GM23248 (cell line): ENCODE measurements at places on chromosomes 5 and 9. TPM values are rescaled to one million over a fixed set of nuclear protein-coding genes. Genes with fewer than 3 reads are reported as not detected.

DNA sequence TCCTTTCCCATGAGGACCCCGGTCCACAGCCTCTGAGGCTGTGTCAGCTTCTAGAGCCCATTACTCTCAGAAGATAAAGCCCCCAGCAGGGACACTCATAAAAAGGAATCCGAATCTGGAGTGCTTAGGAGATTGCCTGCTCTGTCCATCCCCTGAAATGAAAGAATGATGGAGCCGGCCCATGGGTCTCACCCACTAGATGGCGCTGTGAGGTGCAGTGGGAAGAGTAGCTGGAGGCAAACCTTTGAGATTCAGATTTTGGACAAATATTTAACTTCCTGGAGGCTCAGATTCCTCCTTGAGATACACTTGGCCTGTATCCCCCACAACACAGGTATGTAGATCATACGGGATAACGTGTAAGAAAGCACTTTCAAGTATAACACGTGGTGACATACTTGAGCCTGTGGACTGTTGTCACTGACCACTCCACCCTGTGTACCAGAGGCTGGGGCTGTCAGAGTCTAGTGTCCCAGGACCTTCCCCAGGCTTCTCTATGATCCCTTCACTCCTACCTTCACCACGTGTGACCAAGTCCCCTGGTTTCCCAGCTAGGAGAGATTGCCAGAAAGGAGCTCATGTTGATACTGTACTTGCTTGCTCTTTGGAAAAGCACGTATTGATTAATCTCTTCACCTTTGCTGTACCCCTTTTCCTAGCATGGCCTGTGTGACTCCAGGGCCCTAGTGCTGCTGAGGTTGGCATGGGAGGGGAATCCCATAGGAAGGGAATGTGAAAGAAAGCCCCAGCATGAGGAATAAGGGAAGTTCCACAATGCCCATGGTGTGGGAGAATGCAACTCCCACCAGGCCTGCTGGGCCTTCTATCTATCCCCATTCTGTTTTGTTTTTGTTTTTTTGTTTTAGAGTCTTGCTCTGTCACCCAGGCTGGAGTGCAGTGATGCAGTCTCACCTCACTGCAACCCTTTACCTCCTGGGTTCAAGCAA is 32.1 kb downstream of the TRMO start:
- no peak overlapping the region for H3K27ac ChIP-seq
- no peaks in the 10 kb centered on the region for H3K4me1 ChIP-seq
- H3K4me3 ChIP-seq, result no peak overlapping the region
- peak; percentile 44 for DNase-seq
- H3K27me3 ChIP-seq, result no peaks in the 10 kb centered on the region

GRCh38 chr9:79135681-79136415 is 435.9 kb upstream of the TLE4 start:
- H3K36me3 ChIP-seq, result no peaks in the 10 kb centered on the region
- peaks cover 5% of the 10 kb centered on the region for H3K4me1 ChIP-seq
- no peak for DNase-seq

Gene LCP2
- not detected in 2 replicates for polyA plus RNA-seq

DNA sequence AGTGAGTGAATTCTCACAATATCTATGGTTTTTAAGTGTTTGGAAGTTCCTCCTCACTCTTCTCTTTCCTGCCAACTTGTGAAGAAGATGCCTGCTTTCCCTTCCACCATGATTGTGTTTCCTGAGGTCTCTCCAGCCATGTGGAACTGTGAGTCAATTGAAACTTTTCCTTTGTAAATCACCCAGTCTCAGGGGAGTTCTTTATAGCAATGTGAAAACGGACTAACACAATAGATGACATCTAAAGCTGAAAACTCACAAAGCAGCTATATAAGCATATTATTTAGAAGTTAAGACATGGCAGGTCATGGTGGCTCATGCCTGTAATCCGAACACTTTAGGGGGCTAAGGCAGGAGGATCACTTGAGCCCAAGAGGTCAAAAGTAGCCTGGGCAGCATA is 130.2 kb downstream of the ARRDC3 start:
- DNase-seq, result no peak
- no peaks in the 10 kb centered on the region for H3K4me1 ChIP-seq
- no peak overlapping the region for H3K4me3 ChIP-seq
- H3K27ac ChIP-seq, result no peak overlapping the region

DNA sequence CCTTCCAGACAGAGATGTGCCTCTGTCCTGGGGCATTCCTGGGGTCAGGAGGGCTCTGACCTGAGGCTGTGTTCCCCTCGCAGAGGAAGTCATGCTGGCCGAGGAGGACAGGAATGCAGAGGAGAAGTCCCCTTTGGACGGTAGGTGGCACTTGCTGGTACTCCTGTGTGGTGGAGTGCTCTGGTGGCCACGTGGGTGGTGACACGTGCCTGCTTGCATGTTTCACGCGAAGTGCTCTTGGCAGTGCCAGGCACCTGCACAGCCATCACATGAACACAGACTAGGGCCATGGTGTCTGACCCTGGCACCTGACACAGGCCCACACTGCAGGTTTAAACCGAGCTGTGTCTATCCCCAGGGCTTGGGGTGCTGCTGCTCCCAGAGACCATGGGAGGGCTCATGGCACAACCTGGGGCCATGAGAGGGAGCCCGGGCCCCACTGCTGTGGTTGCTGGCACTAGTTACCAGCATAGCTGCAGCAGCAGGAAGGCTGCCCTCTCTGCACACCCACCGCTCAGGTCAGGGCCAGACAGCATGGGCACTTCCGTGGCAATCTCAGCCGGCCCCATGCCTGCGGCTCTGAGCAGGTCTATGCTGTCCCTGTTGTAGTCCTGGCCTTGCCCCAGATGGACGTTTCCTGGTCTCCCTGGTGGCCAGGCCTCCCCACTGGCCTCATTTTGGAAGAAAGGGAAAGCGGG is 79.3 kb downstream of the CACNA1B start:
- no peaks in the 10 kb centered on the region for H3K4me1 ChIP-seq
- no peak overlapping the region for H3K27ac ChIP-seq
- H3K4me3 ChIP-seq, result no peak overlapping the region

Gene C8G
- 0.49 TPM in 1 of 2 replicates, not detected in the other for polyA plus RNA-seq
